Esophagus mucosa (tissue), 1 donor: ENCODE measurements at places on chromosomes 1 and 21. TPM values are rescaled to one million over a fixed set of nuclear protein-coding genes. Genes with fewer than 3 reads are reported as not detected.

Gene SVBP
- total RNA-seq: 14.3 TPM

Gene S100A14
- 1,938 TPM for total RNA-seq

Gene FOXE3
- total RNA-seq: not detected

Gene ADARB1
- total RNA-seq: 5.9 TPM

Gene C1orf21
- total RNA-seq: 44.1 TPM

Gene FMO3
- 1.4 TPM for total RNA-seq

Gene NBPF14
- total RNA-seq: 24.5 TPM

Gene SDCCAG8
- total RNA-seq: 30.1 TPM

Gene OR6K6
- total RNA-seq: not detected
